ENCODE measurements at places on chromosomes 2 and 18. TPM values are rescaled to one million over a fixed set of nuclear protein-coding genes. Genes with fewer than 3 reads are reported as not detected.

OSBPL6 gene
- total RNA-seq, result 7.0 TPM

EVX2 gene
- total RNA-seq, result not detected

HNMT gene
- total RNA-seq, result 19.0 TPM

MC5R gene
- total RNA-seq, result not detected

AMER3 gene
- total RNA-seq, result not detected

RTTN gene
- 6.5 TPM for total RNA-seq

RBM43 gene
- 2.0 TPM for total RNA-seq

DCDC2C gene
- not detected for total RNA-seq

HOXD12 gene
- not detected for total RNA-seq

TMEM150A gene
- total RNA-seq, result 12.7 TPM

AGAP1 gene
- 22.5 TPM for total RNA-seq

GLS gene
- 92.6 TPM for total RNA-seq

ADD2 gene
- 2.2 TPM for total RNA-seq

LCT gene
- total RNA-seq, result not detected

AKAIN1 gene
- not detected for total RNA-seq

CREG2 gene
- total RNA-seq, result not detected

FBLN7 gene
- total RNA-seq, result 1.1 TPM

SULT1C4 gene
- total RNA-seq, result 4.5 TPM

SERPINB11 gene
- not detected for total RNA-seq

AUP1 gene
- total RNA-seq, result 78.3 TPM

SP140 gene
- total RNA-seq, result 0.99 TPM

BOLL gene
- not detected for total RNA-seq

AQP12A gene
- not detected for total RNA-seq

POU3F3 gene
- not detected for total RNA-seq

IMMT gene
- 188 TPM for total RNA-seq

MTIF2 gene
- 30.4 TPM for total RNA-seq

DSG2 gene
- 51.0 TPM for total RNA-seq

KANSL1L gene
- 15.5 TPM for total RNA-seq

TLX2 gene
- not detected for total RNA-seq

PAIP2B gene
- total RNA-seq, result 15.1 TPM

SLC8A1 gene
- total RNA-seq, result 696 TPM

CHMP1B gene
- 25.6 TPM for total RNA-seq

CCDC141 gene
- total RNA-seq, result 97.5 TPM

TYMS gene
- 7.3 TPM for total RNA-seq

CLK1 gene
- 52.9 TPM for total RNA-seq

WNT10A gene
- total RNA-seq, result not detected

CYS1 gene
- 4.1 TPM for total RNA-seq

CCDC74B gene
- 0.76 TPM for total RNA-seq

TMEM198 gene
- total RNA-seq, result 4.1 TPM

VWA3B gene
- total RNA-seq, result 0.50 TPM

LYPD6 gene
- 0.27 TPM for total RNA-seq

DLX2 gene
- total RNA-seq, result not detected

VWC2L gene
- total RNA-seq, result not detected

B3GNT7 gene
- 8.0 TPM for total RNA-seq

PTPRN gene
- not detected for total RNA-seq

GALR1 gene
- 0.06 TPM for total RNA-seq

EHD3 gene
- 11.7 TPM for total RNA-seq

RAPGEF4 gene
- 10.9 TPM for total RNA-seq

ARL5A gene
- total RNA-seq, result 64.4 TPM

SPR gene
- total RNA-seq, result 29.2 TPM

STPG4 gene
- total RNA-seq, result not detected

ERBB4 gene
- 17.9 TPM for total RNA-seq

PLEKHA3 gene
- 34.0 TPM for total RNA-seq

ONECUT2 gene
- total RNA-seq, result 0.03 TPM

TMEM127 gene
- total RNA-seq, result 86.6 TPM

CHRNA1 gene
- total RNA-seq, result 0.16 TPM

C1QL2 gene
- total RNA-seq, result not detected

MAP3K19 gene
- total RNA-seq, result not detected

NYAP2 gene
- not detected for total RNA-seq

TCF23 gene
- 0.24 TPM for total RNA-seq
